ENCODE measurements at places on chromosomes 11 and 22.

GRCh38 chr11:64809781-64810241 is 540 bp downstream of the MEN1 start:
- peak; percentile 29 for DNase-seq

DNA sequence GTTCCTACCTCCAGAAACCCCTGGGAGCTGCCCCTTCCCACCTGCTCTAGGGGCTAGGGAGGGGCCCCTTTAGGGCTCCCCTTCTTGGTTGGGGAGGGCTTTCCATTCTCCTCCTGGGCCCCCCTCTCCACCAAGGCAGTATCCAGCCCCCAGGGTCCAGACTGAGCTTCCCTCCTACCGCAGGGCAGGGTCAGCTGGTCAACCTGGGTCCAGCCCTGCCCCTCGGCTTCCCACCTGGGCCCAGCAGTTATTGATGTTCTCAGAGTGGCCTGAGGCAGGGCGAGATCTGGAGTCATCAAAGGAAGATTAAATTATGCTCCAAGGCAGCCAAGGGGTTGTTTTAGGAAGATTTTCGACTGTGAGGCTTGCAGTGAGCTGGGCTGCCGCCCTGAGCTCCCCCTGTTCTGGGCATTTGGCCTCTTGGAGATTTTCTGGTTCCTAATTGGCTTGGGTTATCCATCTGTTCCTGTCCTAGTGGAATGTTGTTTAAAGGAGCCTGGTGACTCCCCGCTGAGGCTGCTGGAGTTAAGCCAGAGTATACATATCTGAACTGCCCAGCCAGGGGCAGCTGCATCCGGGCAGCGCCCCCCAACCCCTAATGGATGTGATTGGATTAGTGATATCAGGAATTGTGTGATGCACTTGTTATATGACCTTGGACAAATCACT is 1.8 kb upstream of the SLC22A8 start:
- DNase-seq: no peak

DNA sequence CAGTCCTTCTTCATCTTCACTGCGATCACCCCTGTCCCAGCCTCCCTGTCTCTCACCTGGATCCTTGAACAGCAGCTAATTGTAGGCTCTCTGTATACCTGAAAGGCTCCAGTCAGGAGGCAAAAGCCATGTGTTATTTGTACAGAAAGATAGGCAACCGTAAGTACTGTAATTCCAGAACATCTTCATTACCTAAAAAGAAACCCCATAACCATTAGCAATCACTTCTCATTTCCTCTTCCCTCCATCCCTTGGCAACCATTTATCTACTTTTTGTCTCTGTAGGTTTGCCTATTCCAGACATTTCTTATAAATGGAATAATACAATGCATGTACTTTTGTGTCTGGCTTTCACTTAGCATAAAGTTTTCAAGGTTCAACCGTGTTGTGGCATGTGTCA is 17.8 kb downstream of the NAGA start:
- no peak for DNase-seq

DNA sequence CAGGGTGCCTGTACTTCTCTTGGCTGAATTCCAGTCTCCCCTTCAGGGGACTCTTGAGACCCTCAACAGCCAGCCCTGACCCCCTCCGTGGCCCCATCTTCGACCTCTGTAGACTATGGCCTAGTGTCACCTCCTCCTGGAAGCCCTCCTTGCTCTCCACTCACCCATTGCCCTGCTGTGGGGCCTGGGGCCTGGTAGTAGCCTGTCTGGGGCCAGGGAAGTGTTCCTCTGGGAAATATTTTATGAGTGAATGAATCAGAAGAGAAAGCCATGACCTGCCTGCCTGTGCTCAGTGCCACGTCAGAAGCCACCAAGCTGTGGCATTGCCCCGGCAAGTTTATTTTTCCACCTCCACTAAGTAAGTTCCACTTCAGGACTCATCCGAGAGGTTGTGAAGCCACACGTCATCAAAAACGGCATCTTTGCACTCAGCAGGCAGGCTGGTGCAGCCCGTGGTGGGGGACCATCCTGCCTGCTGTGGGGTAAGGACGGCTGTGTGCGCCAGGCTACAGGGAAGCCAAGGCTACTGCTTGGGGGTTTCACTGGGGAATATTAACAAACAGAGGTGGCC is 59.6 kb upstream of the PPARA start:
- no peak for DNase-seq

DNA sequence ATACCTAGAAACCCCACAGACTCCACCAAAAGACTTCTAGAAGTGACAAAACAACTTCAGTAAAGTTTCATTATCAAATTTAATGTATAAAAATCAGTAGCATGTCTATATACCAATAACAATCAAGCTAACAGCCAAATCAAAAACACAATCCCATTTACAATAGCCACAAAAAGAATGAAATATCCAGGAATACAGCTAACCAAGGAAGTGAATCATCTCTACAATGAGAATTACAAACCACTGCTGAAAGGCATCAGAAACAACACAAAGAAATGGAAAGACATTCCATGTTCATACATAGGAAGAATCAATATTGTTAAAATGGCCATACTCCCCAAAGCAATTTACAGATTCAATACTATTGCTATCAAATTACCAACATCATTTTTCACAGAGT is 46.0 kb downstream of the PRCP start:
- peak; percentile 60 for DNase-seq

DNA sequence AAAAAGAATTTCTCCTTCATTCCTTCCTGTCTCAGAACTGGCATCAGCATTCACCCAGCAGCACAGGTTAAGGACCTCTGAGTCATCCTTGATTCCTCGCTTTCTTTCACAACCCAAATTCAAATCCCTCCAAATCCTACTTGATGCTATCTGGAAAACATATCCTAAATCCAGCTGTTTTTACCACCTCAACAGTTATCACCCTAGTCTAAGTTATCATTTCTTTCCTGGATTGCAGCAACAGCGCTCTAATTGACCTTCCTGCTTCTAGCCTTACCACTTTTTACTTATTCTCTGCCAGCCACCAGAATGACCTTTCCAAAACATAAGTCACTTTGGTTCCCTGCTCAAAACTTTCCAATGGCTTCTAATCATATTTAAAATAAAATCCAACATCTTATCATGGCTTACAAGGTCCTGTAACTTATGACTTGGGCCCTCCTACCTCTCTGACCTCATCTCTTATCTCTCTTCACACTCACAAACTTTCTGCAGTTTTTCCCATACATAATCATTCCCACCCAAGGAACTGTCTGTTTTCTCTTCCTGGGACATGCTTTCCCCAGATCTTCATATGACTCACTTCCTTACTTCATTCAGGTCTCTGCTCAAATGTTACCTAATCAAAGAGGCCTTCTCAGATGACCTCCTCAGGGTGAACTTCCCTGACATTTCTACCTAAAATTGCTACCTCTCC is 119.4 kb downstream of the TTC28 start:
- peak; percentile 73 for DNase-seq

- peak; percentile 71 for DNase-seq
Observed at GRCh38 chr11:72430741-72431570, 3.4 kb downstream of the CLPB start.

DNA sequence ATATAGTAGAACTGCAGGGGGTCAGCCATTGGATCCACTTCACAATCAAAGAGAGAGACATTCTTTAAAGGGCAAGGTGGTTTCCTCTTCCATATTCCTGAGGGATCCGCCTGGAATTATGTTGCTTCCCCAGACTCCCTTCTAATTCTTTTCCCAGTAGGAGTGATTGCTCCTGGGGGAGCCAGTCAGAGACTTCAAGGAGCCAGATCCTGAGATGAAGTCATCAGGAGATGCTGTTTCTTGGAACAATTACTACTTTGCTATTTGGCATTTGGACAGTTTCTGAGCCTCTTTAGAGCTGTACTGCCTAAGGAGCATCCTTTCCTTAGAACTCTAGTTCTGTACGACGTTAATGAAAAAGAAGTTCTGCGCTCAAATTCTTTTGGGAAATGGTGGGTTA is 1.9 kb upstream of the OR9Q2 start:
- DNase-seq: no peak

- no peak for DNase-seq
Observed at GRCh38 chr11:35992548-35992947, 48.7 kb downstream of the LDLRAD3 start.

GRCh38 chr22:28670161-28670560 is 9.5 kb downstream of the TTC28 start:
- no peak for DNase-seq

DNA sequence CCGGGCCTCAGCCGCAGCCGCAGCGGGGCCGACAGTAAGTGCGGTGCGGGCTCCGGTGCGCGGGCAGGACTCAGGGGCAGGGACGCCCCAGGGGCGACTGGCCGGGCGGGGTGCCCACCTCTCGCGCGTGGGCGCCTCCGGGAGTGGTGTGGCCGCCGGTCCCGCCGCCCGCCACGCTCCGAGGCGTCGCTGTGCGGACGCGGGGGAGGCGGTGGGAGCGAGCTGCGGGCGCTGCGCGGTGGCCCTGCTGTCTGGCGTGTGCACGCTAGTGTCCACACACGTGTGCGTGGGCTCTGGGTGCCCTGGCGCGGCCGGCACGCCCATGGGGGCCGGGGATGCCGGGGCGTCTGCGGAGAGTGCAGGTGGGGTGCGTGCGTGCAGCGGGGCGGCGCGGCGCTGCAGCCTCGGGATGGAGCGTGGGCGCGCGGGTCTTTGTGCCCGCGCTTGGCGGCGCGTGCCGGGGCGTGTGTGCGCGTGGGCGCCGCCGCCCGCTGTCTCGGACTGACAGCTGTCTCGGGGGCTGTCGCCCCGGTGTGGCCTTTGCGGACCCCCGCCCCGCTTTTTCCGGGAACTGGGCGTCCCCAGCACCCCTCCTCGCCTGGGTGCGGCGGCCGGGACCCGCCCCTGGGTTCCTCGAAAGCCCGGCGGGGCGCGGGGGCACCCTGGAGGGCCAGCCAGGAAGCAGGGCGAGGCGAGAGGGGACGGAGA is 804 bp downstream of the KCNK4 start:
- DNase-seq: no peak

- DNase-seq: peak; percentile 67
Observed at GRCh38 chr11:20397281-20397680, 9.8 kb downstream of the PRMT3 start.

GRCh38 chr22:38201371-38201710 is 453 bp upstream of the MAFF start:
- DNase-seq: no peak

DNA sequence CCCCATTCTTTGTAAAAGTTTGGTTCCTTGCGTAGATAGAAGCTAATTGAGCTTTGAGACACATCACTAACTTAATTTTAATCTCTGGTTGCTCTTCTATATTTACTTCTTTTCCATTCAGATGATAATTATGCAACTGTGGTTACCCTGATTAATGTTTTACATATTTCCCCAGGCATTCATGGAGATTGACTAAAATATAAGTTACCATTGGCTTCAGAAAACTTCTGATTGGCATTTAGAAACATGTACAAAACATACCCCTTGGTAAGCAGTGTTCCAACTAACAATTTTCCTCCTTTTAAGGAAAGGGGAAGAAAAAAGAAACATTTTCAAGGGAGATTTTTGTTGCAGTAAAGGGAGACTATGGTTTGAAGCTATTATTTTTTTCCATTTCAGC is 43.9 kb downstream of the FAT3 start:
- DNase-seq: no peak

DNA sequence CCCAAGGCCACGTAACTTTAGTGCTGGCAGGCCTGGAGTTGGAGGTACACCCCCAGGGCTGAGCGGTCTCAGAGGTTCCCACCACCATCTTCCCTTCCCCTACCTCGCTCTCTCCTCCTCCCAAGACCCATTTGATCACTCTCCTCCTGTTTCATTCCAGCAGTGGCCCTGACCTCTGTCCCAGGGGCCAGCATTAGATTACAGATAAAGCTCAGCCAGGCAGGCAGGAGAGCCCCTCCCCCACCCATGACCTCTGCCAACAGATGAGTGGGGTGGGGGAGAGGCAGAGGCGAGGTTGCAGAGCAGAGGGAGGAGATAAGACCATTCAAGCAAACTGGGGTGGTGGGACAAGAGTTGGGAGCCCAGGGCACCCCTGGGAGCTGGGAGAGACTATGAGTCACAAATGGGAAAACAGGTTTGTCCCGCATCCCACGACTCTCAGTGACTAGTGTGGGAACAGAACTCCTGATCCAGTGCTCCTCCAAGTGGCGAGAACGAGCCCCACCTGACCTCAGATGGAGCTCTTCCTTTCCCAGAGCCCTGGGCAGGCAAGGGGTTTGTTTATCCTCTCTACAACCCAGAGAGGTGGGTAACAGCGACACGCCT is 367.9 kb downstream of the MN1 start:
- DNase-seq: peak; percentile 22

DNA sequence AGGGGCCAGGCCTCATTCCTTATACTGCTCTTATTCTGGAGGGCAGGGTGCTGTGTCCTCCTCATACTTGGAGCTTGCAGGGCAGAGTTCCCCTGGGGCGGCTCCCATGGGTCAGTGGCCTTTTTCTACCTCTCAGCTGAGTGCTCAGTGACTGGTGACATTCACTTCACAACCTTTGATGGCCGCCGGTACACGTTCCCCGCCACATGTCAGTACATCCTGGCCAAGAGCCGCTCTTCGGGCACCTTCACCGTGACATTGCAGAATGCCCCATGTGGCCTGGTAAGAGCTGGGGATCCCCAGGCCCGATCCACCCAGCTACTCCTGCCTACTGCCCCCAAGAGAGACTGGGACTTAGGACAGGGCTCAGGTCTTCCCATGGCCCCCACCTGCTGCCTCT is 14.5 kb downstream of the OTOG start:
- DNase-seq: no peak

DNA sequence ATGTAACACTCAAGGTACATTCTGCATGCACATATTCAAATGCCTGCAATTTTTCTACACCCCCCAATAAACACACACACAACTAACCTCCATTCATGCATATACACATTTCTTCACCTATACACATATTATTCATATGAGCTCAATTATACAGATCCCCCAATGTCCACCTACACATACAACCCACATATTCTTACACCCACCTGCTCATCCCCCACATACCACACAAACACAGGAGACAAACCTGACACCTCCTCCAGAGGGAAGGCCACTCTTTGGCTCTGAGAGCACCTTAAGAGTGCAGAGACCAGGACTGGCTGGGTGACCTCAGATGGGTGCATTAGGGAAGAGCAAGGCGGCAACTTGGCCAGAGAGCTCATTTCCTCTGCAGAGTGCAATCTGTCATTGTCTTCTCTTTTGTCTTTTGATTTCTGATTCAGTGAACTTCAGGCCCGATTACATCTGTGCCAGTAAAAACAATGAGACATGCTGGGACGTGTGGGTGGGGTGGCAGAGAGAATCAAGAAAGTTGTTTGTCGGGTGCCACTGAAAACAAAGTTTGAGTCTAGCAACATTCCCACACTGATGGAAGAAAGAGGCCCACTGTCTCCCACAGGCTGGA is 208.4 kb downstream of the NXPE2 start:
- no peak for DNase-seq

- DNase-seq: no peak
Observed at GRCh38 chr11:72562431-72562830, 111.8 kb downstream of the PDE2A start.

DNA sequence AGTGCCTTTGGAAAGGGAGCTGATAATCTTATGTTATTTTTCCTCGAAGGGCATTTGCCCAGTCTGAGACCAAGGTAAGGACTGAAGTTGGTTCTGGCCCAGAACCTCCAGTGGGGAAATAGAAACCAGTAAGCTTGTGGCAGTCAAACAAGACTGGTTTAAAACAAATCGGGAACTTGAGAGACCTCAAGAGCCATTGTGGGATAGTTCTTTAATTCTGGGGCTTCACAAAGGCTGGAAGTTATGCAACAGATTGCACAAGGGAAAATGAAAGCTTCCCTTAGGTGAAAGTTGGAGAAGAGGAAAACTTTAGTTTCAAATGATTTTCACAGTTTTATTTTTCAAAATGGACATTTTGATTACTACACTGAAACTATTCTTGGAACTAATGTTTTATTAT is 33.5 kb upstream of the RAB38 start:
- DNase-seq: no peak

- DNase-seq: no peak
Observed at GRCh38 chr11:111909378-111909777, 2.2 kb downstream of the CRYAB start.

- DNase-seq: no peak
Observed at GRCh38 chr22:50398831-50399648, 55.9 kb downstream of the PPP6R2 start.

All from ELR (cell line).